ENCODE measurements at places on chromosomes 13 and 19.

DNA sequence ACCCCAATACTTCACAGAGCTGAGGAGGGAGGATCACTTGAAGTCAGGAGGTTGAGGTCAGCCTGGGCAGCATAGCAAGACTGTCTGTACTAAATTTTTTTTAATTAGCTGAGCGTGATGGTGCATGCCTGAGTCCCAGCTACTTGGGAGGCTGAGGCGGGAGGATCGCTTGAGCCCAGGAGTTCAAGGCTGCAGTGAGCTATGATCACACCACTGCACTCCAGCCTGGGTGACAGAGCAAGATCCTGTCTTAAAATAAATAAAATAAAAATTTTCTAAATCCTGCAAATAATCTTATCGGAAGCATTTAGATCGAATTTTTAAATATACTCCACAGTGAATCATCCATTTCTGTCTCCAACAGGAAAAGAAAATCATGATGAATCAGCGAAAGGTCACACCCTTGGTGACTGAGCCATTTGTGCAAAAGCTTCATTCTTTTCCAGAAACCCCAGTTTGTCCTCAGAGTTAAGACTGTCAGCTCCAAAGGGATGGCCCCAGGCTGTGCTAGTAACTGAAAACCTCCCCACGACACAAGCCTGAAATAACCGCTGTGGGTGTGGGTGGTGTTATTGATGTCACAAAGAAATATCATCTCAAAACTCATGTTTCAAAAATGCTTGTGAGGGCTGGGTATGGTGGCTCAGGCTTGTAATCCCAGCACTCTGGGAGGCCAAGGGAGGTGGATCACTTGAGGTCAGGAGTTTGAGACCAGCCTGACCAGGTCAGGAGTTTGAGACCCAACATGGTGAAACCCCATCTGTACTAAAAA is 167.6 kb downstream of the PTPRS start:
- DNase-seq = peak; percentile 94

GRCh38 chr13:108595436-108596274 is 33.8 kb upstream of the MYO16 start:
- DNase-seq = peak; percentile 18

DNA sequence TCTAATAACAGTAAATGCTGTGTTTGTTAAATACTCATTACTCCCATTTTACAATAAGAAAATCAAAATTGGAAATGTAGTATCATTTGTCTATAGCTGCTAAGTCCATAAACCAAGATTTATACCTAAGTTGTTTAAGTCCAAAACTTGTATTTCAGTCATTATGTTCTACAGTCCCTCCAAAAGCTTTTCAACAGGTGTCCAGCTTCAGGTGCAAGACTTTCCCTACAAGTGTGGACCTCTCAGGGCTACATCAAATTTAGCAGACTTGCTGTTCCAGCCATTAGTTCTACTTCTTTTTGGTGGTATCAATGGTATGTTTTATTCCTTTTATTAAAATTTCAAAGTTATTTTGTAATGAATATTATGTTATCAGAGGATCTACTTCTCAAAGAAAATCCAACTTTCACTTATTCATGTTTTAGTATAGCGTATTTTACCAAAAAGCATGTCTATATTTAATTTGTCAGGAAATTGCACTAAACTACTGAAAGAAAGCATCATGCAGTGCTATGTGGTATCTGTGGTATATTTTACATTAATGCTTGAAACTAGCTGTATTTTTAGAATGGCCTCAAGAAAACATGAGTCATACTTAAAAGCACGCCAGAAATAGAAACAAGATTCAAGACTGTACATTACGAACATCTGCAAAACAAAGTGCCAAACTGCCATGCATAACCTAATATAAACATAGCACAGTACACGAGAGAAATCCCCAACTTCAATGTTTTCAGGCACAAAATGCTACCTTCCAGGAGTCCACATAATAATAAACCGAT is 44.5 kb downstream of the VWA8 start:
- peak; percentile 93 for DNase-seq

GRCh38 chr19:45528744-45529419 is 21.6 kb downstream of the VASP start:
- peak; percentile 31 for DNase-seq

GRCh38 chr19:43575156-43575950 is at the start of the genes PINLYP and XRCC1:
Gene PINLYP (plus strand): TSS chr19:43575801. CDS start chr19:43577192, 1,391 bp downstream.
Gene XRCC1 (minus strand): TSS chr19:43575527. CDS start chr19:43575458, 69 bp downstream.
- peak; percentile 99 for DNase-seq

DNA sequence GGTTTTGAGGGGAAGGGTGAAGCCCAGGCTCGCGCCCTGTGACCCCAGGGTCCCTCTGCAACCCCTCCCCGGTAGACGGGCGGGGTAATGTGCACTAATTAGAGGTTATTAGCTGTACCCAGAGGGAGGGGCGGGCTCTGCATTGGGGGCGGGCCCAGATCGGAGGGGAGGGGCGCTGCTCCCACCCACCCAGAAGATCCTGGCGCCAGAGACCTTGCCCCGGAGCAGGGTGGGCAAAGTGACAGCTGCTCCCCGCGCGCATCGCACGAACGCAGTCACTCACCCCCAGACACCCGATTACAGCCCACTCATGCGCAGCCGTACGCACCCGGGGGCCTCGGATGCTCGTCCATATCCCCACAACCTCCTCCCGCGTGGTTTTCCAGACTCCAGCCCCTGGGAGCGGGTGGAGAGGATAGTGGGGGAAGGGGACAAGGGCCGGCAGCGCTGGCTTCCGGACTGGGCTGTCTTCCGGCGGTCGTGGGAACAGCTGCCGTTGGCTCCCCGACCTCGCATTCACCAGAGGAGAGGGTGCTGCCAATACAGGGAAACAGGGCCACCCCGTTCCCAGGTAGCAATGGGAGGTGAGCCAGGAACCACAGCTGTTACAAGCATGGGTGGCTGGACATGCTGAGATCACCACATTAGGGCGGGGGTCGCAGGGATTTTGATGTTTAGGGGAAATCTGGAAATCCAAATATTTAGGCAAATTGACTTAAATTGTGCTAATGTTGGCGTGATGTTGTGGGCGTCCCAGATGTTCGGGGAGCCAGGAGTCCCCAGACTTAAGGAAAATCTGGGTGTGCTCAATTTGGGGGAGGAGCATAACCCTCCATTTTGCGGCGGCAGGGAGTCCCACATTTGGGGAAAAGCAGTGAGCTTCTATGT is 2.9 kb upstream of the HOOK2 start:
- DNase-seq = peak; percentile 77

DNA sequence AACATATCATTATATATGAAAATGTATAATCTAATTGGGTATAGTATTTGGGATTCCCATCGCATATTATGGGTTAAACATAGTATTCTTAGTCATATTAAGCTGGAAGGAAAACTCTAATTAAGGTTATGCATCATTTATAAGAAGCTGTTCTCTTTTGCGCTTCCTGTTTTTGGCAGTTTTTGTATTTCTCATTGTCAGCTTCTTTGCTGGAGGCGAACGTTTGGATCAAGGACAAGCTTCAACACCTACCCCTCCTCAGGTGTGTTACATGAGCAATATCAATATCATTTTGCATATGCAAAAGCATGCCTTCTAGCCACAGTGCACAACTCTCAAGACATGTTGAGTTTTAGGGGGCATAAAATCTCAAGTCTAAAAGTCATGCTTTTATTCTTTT is 439.8 kb downstream of the TDRD3 start:
- no peak for DNase-seq

- no peak for DNase-seq
These were observed 113.6 kb downstream of the ATP11A start for GRCh38 chr13:112803422-112803821.

DNA sequence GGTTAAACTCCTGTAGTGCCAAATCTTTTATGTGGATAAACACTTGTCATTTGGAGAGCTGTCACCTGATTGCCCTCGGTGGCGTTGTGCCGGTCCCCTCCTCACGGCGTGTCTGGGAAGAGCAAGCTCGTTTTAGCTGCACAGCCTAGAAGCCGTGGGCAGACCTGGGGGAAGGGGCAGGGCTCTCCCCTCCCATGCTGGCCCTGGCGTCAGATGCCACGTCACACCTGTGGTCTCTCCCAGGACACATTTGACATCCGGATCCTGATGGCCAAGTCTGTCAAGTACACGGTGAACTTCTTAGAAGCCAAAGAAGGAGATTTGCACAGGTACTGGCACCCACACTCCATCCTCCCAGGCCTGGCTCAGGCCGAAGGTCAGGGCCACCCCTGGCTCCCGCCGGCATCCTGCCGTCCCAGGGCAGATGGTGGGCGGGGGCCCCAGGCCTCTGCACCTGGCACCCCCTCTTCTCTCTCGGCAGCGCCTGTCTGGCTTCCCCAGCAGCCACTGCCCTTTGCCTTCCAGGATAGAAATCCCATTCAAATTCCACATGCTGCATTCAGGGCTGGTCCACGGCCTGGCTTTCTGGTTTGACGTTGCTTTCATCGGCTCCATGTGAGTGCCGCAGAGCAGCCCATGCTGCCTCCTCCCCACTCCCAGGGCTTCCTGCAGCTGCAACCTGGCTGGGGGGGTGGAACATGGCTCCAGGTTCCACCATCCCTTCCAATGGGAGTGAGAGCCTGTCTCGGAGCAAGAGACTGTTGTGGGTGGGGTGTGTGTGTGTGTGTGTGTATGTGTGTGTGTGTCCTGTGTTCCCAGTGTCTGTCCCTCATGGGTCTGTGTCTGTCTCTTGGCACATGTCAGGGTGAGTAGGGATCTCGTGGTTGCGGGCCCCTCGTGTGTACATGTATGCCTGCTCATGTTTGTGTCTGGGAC is 8.8 kb downstream of the YIPF2 start:
- no peak for DNase-seq

DNA sequence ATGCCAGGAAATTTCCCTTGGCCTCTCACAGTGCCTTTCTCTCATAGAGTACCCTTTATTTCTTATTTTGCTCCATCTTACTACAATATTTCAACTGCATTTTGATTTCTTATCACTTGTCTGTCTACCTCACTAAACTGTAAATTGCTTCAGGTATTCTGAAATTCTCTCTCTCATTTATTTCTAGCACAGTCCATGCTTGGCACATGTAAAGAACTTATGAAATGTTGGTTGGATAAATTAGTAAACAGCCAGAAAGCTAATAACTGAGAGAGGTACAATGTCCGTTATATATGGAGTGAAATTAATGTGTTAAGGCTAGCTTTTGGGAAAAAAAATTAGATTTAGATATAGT is 138.3 kb upstream of the RFC3 start:
- DNase-seq = no peak

- no peak for DNase-seq
These were observed 573 bp upstream of the ZNF614 start for GRCh38 chr19:52028780-52029123.

DNA sequence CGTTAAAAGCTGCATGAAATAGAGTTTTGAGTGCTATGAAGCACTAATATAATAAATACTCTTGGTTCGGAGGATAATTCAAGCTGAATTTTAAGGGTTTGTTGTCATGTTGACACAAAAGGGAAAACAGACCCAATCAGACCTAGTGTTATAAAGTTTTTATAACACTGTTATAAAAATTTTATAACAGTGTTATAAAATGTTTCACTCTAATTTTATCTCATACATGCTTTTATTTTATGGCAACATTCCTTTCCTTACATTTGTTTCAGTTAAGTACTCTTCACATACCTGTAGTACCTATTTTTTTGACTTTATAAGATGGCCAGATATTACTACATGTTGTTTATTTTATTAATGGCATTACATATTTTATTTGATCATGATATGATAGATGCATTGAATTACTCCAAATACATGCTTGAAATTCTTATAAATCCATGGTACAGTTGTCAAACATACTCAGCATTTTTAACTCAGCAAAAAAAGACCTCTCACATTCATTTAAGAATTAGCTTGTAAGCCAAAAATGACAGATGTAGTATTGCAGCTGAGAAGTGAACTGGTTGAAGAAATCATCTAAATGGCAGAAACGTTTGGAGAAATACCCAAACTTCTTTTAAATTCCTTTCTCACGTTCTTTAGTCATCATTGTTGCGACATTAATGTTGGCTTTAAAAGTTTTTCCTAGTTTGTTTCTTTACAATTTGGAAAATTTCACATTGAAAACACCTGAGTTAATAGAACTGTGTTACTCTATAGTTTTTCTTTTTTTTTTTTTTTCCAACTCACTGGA is 104.5 kb downstream of the PIBF1 start:
- DNase-seq = peak; percentile 44

DNA sequence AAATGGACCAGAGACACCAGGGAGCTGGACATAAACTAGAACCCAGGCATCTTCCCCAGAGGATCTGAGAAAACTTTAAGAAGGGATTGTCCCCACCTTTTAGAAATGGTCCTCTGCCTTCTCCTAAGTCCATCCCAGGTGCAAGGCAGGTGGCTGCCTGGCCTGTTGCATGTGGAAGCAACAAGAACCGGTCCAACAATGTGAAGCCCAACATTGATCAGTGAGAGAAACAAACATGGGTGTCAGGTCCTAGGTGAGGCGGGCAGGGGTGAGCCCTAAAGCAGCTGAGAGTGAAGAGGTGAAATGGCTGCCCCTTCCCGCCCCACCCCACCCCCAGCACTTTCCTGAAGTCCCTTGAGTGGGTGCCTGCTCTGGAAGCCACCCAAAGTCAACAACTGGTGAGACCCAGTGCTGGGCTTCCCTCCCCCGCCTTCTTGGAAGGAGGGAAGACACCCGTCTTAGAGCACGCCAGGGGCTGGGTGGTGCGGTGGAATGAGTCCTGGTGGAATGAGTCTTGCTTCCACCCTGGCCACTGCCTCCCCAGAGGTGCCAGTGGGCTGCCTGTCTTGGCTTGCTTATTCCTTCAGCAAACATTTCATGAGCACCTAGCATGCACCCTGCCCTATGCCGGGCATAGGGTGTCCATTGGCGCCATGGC is 1.7 kb downstream of the AP1M1 start:
- no peak for DNase-seq

DNA sequence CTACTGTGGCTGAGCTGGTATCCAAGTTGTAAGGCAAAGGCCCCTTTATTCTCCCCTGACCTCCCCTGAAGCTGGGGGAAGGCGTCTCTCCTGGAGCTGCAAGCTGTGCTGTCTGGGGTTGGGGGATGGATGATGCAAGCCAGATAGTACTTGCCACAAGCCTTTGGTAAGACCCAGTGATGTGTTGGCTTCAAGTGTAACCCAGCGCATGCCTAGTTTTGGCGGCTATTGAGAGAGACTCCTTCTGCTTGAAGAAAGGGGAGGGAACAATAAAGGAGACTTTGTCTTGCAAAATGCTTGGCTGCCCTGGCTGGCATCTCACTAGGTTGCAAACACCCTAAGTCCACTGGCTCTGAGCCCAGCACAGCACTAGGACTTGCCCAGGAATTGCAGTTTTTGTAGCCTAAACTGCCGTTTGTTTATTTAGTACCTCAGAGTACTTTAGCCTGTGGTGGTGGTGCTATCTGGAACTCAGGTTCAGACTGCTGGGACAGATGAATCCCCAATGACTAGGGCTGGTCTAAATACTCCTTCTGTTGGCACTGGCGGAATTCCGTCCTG is 108.2 kb downstream of the TNFSF13B start:
- no peak for DNase-seq

GRCh38 chr19:49056101-49056901 is 1.2 kb downstream of the CGB7 start:
- DNase-seq = peak; percentile 44

GRCh38 chr19:42497492-42498168 is 30.7 kb downstream of the CEACAM1 start:
- no peak for DNase-seq

DNA sequence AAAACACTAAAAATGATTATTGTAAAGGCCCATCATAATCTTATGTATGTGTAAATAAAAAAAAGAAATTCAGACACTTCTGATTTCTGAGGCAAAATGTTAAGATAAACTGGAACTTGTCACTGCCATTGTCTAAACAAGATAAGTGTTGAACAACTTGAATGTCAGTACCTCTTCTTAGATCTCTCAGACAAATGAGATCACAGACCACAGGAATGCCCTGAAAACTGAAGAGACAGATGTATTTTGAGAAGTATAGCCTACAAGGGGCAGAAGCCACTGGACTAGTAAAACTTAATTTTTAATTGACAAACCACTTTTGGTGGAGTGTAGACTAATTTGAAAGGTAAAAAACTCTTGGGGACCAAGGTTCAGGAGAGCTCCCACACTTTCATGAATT is 375.5 kb upstream of the SLITRK5 start:
- DNase-seq = peak; percentile 12

All from iris pigment epithelial cell (primary cell).